Stomach (tissue), 19 donors: ENCODE measurements at places on chromosomes 16 and 17. TPM values are rescaled to one million over a fixed set of nuclear protein-coding genes. Genes with fewer than 3 reads are reported as not detected.
A peak's percentile ranks its signal among the peaks of the same experiment; 100 is the strongest.

DNA sequence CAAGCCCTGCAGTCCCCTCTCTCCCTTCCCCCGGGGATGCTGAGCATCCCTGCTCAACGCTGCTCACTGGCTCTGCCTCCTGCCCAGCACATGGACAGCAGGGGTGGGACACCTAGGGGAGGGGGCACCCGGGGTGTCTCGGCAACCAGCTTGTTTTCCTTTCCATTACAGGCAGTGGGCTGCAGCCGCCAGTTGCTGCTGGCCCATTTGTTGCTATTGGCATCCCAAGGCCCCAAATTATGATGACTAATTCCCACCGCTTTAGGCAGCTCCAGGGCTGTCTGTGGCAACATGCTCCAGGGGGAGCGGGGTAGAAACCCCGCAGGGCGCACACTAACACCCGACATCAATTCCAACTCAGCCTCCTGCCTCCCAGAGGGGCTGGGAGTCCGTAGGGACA, 4.9 kb downstream of the SDK2 start:
- DNase-seq = peak; percentile 14
- H3K36me3 ChIP-seq = no peaks in the 10 kb centered on the region
- H3K4me1 ChIP-seq = peaks cover 17% of the 10 kb centered on the region
- H3K4me3 ChIP-seq = no peak overlapping the region
- peaks cover 67% of the 10 kb centered on the region for H3K27me3 ChIP-seq
- H3K27ac ChIP-seq = no peak overlapping the region

- no peaks in the 10 kb centered on the region for H3K27me3 ChIP-seq
- no peak overlapping the region for H3K27ac ChIP-seq
- H3K36me3 ChIP-seq = no peaks in the 10 kb centered on the region
- no peak overlapping the region for H3K4me3 ChIP-seq
- DNase-seq = no peak
These were observed 23.3 kb downstream of the PIMREG start for GRCh38 chr17:6467567-6467966.

DNA sequence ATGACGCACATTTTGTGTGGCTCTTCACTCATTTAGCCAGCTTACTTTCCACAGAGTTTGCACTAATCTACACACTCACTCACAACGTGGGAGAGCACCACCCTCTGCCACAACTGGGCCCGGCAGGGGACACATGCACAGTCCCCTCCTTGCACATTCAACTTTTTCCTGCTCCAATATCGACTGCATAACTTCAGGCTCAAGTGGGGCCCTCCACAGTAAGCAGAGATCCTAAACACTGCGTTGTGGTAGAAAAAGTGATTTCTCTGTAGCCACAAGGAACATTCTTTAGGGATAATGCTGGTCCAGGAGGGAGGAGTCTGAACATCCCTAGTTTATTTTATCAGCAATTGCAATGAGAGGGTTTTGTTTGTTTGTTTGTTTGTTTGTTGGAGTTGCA, 40.0 kb downstream of the MRPS23 start:
- no peaks in the 10 kb centered on the region for H3K27me3 ChIP-seq
- H3K36me3 ChIP-seq = no peaks in the 10 kb centered on the region
- no peak overlapping the region for H3K4me3 ChIP-seq
- H3K4me1 ChIP-seq = peaks cover 13% of the 10 kb centered on the region
- no peak overlapping the region for H3K27ac ChIP-seq

GRCh38 chr16:78105517-78105916, 6.1 kb downstream of the WWOX start:
- no peak for DNase-seq
- H3K27ac ChIP-seq = no peak overlapping the region
- no peaks in the 10 kb centered on the region for H3K27me3 ChIP-seq
- H3K4me3 ChIP-seq = no peak overlapping the region
- H3K4me1 ChIP-seq = peaks cover 42% of the 10 kb centered on the region

- no peaks in the 10 kb centered on the region for H3K27me3 ChIP-seq
- H3K4me3 ChIP-seq = peak overlapping the region; percentile 98
- no peak for DNase-seq
- peak overlapping the region; percentile 91 for H3K27ac ChIP-seq
- H3K36me3 ChIP-seq = peaks cover 41% of the 10 kb centered on the region
These were observed 388 bp downstream of the OXLD1 start for GRCh38 chr17:81666092-81666341.

DNA sequence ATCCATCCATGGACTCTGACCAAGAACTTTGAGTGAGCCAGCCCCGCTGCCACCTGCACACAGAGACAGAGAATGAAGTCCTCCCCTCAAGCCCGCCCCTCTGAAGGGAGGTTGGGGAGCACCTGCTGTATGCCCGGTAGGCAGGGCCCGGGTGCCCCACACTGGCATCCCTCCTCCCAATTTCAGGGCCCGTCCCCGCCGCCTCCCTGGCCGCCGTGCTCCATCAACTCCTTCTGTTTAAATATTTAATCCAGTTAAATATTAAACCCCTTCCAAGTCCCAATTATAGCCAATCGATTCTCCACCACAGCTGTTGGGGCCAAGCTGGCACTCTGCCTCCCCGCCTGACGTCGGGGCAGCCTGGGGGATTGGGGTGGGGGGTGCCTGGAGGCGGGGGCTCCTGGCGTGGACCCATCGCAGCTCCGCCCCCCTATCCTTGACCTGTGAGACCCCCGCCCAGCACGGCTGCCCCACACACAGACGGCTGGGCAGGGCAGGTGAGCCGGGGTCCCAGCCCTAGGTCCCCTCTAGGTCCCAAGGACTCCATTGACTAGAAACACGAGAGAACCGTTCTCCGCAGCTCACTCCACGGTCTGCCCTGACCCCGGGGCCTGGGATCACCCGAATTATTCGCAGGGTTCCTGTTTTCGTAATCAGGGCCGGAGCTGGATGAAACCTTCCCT, 18.0 kb upstream of the CACNA1H start:
- H3K36me3 ChIP-seq = no peaks in the 10 kb centered on the region
- DNase-seq = peak; percentile 43
- H3K27ac ChIP-seq = no peak overlapping the region
- peaks cover 22% of the 10 kb centered on the region for H3K4me1 ChIP-seq
- peaks cover 36% of the 10 kb centered on the region for H3K27me3 ChIP-seq

DNA sequence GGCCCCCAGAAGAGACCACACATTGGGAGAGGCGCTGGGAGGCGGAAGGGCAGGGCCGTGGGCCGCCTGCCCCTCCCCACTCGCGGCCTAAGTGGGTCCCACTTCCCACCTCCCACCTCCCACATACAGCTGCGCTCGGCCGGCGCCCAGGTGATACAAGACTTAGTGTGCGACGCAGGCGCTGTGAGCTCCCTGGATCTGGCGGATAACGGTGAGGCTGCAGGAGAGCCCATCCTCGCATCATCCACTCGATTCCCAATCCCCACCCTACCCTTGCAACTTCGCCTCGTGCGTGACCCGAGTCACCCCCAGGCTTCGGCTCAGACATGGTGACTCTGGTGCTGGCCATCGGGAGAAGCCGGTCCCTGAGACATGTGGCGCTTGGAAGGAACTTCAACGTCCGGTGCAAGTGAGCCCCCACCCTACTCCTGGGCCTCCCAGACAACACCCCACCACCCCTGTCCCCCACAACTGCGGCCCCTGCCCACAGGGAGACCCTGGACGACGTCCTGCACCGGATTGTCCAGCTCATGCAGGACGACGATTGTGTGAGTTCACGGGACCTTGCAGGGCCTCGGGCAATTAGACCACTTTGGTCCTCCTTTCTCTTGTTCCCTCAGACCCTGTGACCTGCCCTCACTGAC, 3.9 kb downstream of the CARMIL2 start:
- no peak overlapping the region for H3K27ac ChIP-seq
- H3K4me3 ChIP-seq = no peak overlapping the region
- H3K27me3 ChIP-seq = peaks cover 100% of the 10 kb centered on the region
- H3K4me1 ChIP-seq = peaks cover 55% of the 10 kb centered on the region

DNA sequence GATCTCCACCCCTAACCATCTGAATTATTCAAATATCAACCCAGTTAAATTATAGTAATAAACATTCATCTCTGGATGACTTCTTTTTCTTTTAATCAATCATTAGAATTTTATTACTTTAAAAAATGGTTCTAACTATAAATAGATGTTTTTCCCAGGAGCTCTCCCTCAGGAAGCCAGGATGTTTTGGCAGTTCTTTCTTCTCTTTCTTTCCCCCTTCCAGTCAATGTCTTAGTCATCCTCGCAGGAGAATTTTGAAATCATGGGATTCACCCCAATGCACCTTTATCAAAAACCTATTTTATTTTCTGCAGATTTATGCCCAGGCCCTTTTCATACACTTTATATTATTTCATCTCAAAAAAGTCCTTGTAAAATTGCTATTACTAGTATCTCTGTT, 711.6 kb downstream of the CDH11 start:
- DNase-seq = no peak
- H3K27me3 ChIP-seq = no peaks in the 10 kb centered on the region
- H3K27ac ChIP-seq = no peak overlapping the region
- no peak overlapping the region for H3K4me3 ChIP-seq
- H3K36me3 ChIP-seq = no peaks in the 10 kb centered on the region

- H3K27ac ChIP-seq = no peak overlapping the region
- no peaks in the 10 kb centered on the region for H3K36me3 ChIP-seq
- no peak overlapping the region for H3K4me3 ChIP-seq
- DNase-seq = no peak
These were observed 440.3 kb upstream of the MAF start for GRCh38 chr16:80040814-80041213.

DNA sequence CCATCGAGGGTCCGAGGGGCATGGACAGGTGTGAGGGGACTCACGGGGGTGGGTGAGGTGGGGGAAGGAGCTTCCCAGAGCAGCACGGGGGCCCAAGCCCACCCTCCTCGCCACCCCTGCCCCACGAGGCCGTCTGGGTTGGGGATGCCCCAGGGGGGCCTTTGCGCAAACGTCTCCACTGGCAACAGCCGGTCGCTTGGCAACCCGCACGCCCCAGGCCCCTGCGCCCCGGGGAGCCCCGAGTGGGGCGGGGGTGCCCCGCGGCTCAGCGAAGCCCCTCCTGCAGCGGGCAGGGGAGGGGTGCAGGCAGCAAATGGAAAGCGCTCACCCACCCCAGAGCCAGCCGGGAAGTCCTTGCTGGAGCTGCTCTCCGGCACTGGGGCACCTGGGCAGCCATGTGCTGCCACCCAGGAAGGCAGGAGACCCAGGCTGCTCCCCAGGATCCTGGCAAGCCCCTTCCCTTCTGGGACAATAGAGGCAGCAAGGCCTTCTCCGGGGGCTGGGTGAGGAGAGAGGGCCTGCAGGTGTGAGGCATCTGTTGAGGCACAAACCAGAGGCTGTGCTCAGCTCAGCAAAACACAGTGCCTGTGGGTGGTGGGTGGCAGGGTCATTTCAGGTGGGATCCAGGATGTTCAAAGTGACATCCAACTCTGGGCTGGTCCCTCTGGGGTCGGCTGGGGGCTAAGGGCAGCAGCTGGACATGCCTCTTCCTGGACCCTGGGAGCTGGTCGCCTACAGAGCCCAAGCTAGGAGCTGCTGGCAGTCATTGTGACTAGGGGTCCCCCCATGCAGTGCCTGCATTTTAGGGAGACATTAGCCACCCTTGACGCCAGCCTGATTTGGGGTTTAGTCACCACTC, 80.9 kb upstream of the CBX4 start:
- no peak for DNase-seq
- peak overlapping the region; percentile 80 for H3K27ac ChIP-seq
- peaks cover 68% of the 10 kb centered on the region for H3K4me1 ChIP-seq

DNA sequence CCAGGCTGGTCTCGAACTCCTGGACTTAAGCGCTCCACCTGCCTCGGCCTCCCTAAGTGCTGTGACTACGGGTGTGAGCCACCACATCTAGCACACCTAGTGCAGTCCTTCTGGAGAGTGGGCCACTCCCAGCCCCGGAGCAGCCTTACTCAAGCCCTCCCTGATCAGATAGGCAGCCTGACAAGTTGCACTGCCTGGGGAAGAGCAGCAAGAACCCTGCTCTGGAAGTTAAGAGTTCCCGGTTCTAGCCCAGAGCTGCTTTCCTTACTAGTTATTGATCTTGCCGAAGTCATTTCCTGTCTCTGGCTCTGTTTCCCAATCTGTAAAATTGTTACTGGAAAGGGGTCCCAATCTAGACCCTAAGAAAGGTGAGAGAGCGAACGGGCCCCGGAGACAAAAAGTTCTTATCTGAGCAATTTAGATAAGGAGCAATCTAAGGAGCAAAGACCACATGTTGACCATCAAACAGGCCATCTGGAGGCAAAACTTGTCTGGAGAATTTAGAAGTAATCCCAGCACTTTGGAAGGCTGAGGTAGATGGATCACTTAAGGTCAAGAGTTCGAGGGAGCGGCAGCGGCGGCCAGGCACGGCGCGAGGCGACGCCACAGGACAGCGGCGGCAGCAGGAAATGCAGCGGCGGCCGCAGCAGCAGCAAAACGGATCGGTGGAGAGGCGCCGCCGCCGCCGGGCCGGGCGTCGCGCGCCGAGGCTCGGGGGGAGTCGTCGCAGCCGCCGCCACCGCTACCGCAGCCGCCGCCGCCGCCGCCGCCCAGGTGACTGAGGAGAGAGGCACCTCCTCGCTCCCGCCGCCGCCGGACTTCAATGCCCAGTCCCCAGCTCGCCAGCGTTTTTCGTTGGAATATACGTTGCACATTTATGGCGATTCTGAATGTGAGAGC, 4.3 kb upstream of the NAGLU start:
- peak overlapping the region; percentile 51 for H3K4me3 ChIP-seq
- H3K27me3 ChIP-seq = no peaks in the 10 kb centered on the region
- DNase-seq = peak; percentile 70
- H3K4me1 ChIP-seq = peaks cover 28% of the 10 kb centered on the region

- no peaks in the 10 kb centered on the region for H3K36me3 ChIP-seq
- no peaks in the 10 kb centered on the region for H3K4me1 ChIP-seq
- H3K27ac ChIP-seq = no peak overlapping the region
These were observed 333.6 kb downstream of the C16orf95 start for GRCh38 chr16:86983621-86984020.

- DNase-seq = peak; percentile 98
- H3K4me3 ChIP-seq = peak within 1 kb of the TSS; percentile 99
- peak within 1 kb of the TSS; percentile 98 for H3K27ac ChIP-seq
- H3K4me1 ChIP-seq = peaks cover 27% of the 10 kb centered on the region
- peaks cover 36% of the 10 kb centered on the region for H3K36me3 ChIP-seq
- no peaks in the 10 kb centered on the region for H3K27me3 ChIP-seq
These were observed at the start of gene SUPT4H1 for GRCh38 chr17:58351831-58352595. SUPT4H1 (minus strand) TSS chr17:58352201; CDS start chr17:58352135, 66 bp downstream.

- no peak overlapping the region for H3K4me3 ChIP-seq
- no peaks in the 10 kb centered on the region for H3K4me1 ChIP-seq
- H3K27ac ChIP-seq = no peak overlapping the region
- H3K36me3 ChIP-seq = peaks cover 18% of the 10 kb centered on the region
- no peaks in the 10 kb centered on the region for H3K27me3 ChIP-seq
These were observed 34.8 kb downstream of the CPNE2 start for GRCh38 chr16:57127037-57127763.

- H3K4me1 ChIP-seq = peaks cover 19% of the 10 kb centered on the region
- H3K27me3 ChIP-seq = no peaks in the 10 kb centered on the region
- peak overlapping the region; percentile 69 for H3K27ac ChIP-seq
- H3K36me3 ChIP-seq = no peaks in the 10 kb centered on the region
- H3K4me3 ChIP-seq = peak overlapping the region; percentile 29
These were observed 841 bp downstream of the C16orf89 start for GRCh38 chr16:5064915-5065314.

SDK2 gene
- total RNA-seq = 1.5 TPM

ACSM5 gene
- total RNA-seq = not detected

WNT3 gene
- total RNA-seq = 0.14 TPM

SLC38A8 gene
- not detected for total RNA-seq

CTF1 gene
- total RNA-seq = not detected
